CD4-positive, alpha-beta T cell (primary cell): ENCODE measurements at places on chromosomes 3 and 15. TPM values are rescaled to one million over a fixed set of nuclear protein-coding genes. Genes with fewer than 3 reads are reported as not detected.

Gene AMT
- total RNA-seq: 12.7 TPM

DNA sequence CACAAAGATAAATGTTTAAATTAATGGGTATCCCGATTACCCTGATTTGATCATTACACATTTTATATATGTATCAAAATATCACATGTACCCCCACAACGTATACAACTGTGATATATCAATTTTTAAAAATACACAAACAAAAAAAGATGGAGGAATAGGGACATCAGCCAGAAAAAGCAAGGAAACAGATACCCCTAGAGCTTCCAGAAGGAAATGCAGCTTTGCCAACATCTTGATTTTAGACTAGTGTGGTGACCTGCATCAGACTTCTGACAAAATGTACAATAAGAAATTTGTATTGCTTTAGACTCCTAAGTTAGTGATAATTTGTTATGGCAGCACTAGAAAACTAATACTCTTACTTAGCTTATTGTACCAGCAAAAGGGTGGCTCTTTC, 483.8 kb downstream of the TUSC7 start:
- DNase-seq: no peak

- no peak for DNase-seq
These were observed 41.3 kb upstream of the TRIM42 start for GRCh38 chr3:140636406-140637138.

Gene BOC
- not detected for total RNA-seq

GRCh38 chr3:155766206-155766605, 21.3 kb upstream of the PLCH1 start:
- DNase-seq: no peak

DNA sequence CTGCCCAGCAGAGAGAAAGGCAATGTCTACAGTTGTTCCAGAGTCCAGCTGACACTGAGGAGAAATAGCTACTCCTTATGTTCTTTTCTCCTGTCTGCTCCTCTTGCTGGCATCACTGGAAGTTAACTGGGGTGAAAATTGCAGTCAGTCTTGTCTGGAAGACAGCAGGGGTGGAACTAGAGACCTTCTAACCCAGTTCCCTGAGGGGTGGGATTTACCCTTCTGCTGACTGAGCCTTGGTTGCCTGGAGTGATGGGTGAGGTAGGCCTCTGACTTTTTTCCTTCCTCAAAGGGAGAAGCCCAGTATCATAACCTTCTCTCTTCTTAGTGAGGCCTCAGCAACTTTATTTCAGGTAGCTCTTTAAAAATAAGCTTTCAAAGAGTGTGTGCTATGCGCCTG, 16.2 kb downstream of the ZNF609 start:
- no peak for DNase-seq

Gene SLC22A14
- total RNA-seq: not detected

DNA sequence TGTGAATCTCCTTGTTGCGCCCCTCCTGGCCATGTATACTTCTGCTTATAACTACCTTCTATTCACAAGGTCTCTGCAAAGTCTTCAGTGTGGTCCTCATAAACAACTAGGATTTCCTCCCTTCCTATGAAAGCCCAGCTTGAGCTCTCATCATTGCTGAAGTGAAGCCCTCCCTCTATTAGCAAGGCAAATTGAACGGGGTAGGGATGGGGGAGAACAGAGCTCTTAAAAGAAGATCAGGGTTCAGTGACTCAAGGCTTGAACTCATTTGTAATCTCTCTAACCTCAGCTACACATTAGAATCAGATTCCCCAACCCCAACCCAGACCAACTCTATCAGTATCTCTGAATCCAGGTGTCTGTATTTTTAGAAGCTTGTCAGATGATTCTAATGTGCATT, 88.3 kb upstream of the ST8SIA2 start:
- no peak for DNase-seq

- no peak for DNase-seq
These were observed 18.9 kb upstream of the COPG1 start for GRCh38 chr3:129230311-129231019.

DNA sequence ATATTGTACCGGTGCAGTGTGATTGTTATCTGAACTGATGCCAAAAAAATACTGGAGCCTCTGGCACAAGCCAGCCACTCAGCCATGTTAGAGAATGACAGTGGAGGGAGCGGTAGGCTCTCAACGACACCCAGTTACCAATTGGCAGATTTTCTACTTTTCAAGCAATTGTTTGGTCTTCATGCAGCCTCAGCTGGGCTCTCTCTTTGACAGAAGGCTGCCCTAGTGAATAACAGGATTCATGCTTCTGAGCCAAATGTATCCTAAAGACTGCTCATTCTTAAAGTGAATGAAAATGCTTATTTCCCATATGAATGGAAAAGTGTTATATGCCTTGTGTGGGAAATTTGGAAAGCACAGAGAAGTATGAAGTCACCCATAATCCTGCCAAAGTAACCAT, 261.2 kb upstream of the TRIM42 start:
- DNase-seq: no peak

- DNase-seq: no peak
These were observed 130.4 kb downstream of the SUCLG2 start for GRCh38 chr3:67524046-67524445.

Gene ALDH1A2
- total RNA-seq: not detected

DNA sequence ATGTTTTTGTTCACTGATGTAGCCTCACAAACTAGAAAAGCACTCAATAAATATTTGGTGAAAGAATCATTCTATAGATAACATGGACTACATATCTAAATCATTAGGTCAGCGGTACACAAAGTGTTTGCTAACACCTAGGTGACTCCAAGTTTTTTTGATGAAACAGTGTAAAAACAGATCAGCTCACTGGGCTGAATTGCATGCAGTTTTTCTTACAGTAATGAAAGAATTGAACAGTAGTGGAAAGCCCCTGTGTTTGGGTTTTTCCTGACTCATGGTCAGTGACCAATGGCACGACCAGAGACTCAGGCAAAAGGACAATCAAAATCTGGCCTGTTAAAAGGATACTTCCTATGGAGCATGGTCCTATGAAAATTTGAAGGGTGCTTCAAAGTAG, 384.3 kb upstream of the EPHA6 start:
- no peak for DNase-seq

Gene SPTSSB
- total RNA-seq: not detected

Gene CACNA1D
- total RNA-seq: not detected

- DNase-seq: no peak
These were observed 451 bp upstream of the STOML1 start for GRCh38 chr15:73992594-73992898.

Gene EPB42
- total RNA-seq: not detected

DNA sequence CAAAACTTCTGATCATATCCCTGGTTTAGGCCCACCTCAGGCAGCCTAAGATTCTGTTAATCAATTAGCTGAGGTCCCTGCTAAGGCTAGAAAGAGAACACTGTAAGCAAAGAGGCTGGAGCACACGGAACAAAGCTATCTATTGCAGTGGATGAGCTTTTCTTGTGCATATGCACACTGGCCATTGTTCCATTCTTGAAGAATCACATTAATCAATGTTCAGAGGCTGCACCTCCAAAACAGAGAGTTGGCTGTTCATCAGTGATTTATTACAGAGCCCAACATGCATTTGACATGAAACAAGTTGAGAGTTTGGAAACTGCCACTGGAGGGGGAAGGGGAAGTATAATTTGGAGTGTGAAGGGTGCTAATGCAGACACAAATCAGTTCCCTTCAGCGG, 873.0 kb downstream of the ROBO1 start:
- no peak for DNase-seq

Gene PRTG
- not detected for total RNA-seq

Gene AMIGO3
- 1.3 TPM for total RNA-seq

GRCh38 chr3:10140996-10141546, 507 bp upstream of the VHL start:
- DNase-seq: no peak

Gene ACTRT3
- not detected for total RNA-seq

- DNase-seq: no peak
These were observed 11.4 kb downstream of the FAM107A start for GRCh38 chr3:58565621-58566397.

Gene TCF12
- total RNA-seq: 54.0 TPM

GRCh38 chr3:61277411-61277810, 26.2 kb upstream of the FHIT start:
- no peak for DNase-seq

DNA sequence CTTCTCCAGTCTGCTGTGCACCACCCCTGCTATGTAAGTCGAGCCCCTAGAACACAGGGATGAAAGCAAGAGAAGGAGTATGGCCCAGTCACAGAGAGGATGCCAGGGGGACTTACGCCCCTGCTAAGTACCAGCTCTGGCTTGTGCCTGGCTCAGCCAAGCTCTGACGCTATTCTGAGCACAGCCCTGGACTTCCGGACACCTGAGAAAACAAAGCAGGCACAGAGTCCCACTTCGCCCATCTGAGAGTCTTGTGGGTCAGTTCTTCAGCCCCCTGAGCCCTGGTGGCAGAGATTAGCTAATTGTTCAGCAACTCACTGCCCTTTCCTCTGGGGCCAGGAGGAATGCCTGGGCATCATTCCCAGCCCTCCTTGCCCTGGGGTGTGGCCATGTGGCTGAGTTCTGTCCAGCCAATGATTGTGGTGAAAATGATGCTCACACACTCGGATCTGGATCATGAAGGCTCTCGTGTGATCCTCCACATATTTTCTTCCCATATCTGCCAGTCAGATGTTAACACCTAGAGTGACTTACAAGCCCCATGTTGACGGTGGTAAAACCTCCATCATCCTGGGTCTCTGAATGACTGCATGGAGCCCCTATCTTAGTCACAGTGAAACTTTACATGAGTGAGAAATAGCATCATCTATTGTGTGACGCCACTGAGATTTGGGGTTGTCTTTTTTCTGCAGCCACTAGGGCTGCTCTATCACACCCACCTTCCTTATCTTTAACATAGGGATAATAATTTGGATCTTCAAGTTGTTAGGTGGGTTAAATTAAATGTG, 105.7 kb downstream of the TPRA1 start:
- DNase-seq: no peak

Gene ROPN1
- total RNA-seq: not detected

DNA sequence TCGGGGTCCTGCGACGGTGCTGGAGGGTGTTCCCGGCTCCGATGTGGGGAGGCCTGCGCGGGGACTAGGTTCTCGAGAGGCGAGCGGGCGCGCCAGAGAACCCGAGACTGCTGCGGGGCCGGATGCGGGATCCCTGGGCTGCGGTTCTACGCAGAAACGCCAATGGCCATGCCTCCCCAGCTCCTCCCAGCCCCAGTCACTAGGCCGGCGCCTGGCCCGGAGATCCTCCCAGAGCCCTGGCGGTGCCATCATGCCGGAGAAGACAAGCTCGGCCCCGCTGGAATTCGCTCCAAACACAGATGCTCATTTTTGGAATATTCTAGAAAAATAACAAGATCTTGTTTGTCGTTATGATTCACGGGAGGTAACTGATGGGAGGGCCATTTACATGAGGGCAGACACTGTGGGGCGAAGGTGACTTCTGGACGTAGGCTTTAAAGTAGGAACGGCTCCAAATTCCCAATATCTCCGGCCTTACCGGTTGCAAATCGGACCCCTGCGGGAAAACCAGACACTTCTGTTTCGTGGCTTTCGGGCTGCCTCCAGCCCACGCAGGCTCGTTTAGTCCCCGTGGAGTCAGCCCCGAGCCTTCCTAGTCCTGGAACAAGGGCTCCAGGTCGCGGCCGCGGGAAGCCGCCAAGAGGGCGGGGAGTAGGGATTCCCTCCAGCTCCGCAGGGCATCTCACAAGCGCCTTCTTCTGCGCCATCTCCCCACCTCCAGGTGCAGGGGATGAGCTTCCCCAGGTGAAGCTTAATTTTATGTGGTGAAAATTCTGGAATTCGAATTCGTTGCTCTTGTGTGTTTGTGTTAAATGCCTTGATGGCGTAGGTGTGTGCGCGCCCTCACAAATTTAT, 74.8 kb upstream of the POLG start:
- no peak for DNase-seq

DNA sequence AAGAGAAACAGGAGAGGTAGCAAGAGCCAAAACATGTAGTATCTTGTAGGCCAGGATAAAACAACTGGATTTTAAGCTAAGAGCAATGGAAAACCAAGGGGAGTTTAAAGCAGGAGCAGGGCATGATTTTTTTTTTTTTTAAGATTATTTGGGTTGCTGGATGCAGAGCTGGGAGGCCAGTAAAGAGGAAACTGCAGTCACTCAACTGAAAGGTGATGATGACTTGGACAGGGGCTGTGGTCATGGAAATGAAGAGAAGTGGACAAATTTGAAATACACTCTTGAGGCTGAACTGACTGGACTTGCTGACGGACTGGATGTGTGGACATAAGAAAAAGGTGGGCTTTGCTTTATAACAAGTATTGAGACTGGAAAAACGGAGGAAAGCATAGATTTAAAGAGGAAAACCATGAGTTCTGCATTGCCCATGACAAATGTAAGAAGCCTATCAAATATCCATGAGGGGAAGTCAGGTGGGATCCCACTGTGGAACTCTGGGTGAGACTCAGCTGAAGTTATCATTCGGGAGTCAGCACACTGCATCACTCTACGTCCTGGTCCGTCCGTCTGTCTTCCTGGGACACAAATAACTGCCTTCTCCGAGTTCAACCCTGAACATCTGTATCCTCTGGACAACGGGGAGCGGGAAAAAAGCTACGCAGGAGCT, 688 bp downstream of the XPC start:
- DNase-seq: no peak

Gene INSYN1
- total RNA-seq: not detected

- DNase-seq: no peak
These were observed 400.7 kb downstream of the FGF12 start for GRCh38 chr3:192326656-192327055.

Gene SLC2A2
- total RNA-seq: not detected

GRCh38 chr3:70985572-70985971, 598.0 kb downstream of the FOXP1 start:
- DNase-seq: no peak

- DNase-seq: no peak
These were observed 4.8 kb downstream of the SEMA4B start for GRCh38 chr15:90205886-90206285.

- DNase-seq: no peak
These were observed 22.4 kb downstream of the KCNMB2 start for GRCh38 chr3:178558637-178559036.

Gene DLEC1
- total RNA-seq: 5.1 TPM

Gene CLEC3B
- total RNA-seq: 0.36 TPM

GRCh38 chr3:120407508-120408287, 43.1 kb downstream of the FSTL1 start:
- DNase-seq: no peak

Gene NGLY1
- total RNA-seq: 46.0 TPM
